ENCODE measurements at places on chromosomes 2 and 18.

GRCh38 chr2:96470109-96470508, 35.0 kb downstream of the NEURL3 start:
- DNase-seq, result no peak

DNA sequence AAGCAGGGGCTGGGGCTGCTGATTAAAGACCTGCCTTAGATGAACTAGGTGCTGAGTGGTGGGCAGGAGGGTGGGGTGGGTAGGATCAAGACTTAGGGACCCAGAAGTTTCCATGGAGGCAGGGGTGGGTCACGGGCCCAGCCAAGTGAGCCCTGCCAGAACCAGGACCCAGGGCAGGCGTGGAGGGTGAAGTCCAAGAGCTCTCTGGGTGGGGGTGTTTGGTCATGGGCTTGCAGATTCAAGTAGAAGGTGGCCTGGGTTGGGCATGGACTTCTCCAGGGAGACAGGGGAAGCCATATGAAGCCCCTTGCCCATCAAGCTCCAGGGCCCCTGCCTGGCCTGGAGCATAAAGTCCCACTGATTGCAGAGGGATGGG, 168.8 kb downstream of the SMAD7 start:
- DNase-seq, result no peak

DNA sequence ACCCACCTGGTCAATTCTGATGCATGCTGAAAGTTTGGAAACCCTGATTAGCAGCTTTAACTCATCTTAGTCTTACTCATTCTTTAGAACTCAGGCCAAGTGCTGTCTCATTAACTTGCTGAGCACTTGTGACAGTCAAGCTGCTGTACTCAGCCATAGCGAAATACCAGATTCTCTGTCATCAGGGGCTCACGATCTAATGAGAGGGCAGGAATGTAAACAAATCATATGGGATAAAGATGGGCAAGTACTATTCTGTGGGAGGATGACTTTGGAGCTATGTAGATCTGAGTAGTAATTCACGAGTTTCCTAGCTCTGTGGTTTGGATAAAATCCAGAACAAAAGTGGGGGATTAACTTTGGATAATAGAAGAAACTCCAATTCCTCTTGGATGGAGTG, 376.6 kb downstream of the HRH4 start:
- DNase-seq, result no peak

- DNase-seq, result no peak
Measured at GRCh38 chr18:3401669-3402620, 48.0 kb upstream of the TGIF1 start.

- DNase-seq, result no peak
Measured at GRCh38 chr18:61713502-61713901, 179.3 kb downstream of the RNF152 start.

GRCh38 chr2:11679016-11679415, 9.0 kb upstream of the NTSR2 start:
- no peak for DNase-seq

DNA sequence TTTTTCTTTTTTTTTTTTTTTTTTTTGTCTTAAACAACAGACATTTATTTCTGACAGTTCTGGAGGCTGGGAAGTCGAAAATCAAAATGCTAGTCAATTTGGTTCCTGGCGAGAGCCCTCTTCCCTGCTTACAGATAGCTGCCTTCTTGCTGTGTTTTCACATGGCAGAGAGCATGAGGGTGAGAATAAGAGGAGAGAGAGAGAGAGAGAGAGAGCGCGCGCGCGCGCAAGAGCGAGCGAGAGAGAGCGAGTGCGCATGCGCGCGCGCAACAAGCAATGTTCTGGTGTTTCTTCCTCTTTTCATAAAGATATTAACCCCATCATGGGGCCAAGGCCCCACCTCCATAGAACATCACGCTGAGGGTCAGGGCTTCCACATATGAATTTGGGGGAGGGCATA, 20.9 kb downstream of the MTCL1 start:
- no peak for DNase-seq

DNA sequence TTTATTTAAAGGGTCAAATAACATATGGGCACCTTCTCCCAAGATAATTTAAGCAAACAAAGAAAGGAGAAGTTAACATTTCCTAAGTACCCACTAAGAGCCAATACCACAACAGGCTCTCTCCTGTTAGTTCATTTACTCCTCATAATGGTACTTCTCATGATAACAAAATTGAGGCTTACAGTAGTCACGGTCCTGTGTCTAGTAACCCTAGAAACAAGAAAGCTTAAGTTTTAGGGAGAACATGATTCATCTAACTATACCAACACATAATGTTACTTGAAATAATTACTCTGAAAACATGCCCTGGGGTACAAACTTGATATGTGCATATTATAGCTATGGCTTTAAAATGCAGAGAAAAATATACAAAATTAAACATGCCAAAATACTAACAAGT, 19.8 kb downstream of the IWS1 start:
- DNase-seq, result no peak

- DNase-seq, result no peak
Measured at GRCh38 chr2:215522237-215522636, 86.4 kb upstream of the FN1 start.

DNA sequence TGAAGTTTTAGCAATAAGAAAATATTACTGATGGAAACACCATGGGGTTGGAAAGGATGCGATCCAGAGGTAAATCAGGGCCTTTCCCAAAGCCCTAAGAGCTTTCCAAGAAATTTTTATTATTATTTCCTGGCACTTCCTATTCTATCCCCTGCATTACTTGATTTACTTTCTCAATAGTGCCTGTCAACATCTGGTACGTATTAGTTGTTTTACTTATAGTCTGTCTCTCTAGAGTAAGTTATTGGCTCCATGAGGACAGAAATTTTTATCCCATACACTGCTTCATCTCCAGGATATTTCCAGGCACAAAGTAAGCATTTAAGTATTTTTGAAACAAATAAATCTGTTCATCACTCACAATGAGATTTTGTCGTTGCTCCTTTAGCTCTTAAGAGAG, 18.1 kb downstream of the PPP4R1 start:
- peak; percentile 77 for DNase-seq

Data from hindlimb muscle (tissue), 1 donor.